CD4-positive, alpha-beta T cell treated with Interleukin-15 for 1 hour (primary cell): ENCODE measurements at places on chromosomes 13 and 19.
A peak's percentile ranks its signal among the peaks of the same experiment; 100 is the strongest.

GRCh38 chr19:6062274-6062673 is 48.0 kb downstream of the RFX2 start:
- peak; percentile 78 for DNase-seq

- no peak for DNase-seq
Measured at GRCh38 chr13:36210738-36211137, 3.6 kb downstream of the SOHLH2 start.

DNA sequence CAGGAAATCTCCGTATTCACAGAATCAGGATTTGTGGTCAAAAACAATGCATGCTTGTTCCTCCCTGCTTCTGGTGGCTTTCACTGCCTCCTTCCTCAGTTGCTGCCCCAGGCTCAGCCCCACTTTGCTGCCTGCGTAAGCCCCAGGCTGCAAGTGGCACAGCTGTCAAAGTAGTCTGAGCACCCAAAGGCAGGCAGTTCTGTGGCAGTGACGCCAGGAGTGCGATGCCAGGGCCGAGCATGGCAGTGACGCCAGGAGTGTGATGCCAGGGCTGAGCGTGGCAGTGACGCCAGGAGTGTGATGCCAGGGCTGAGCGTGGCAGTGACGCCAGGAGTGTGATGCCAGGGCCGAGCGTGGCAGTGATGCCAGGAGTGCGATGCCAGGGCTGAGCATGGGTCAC is 77.3 kb upstream of the GPR183 start:
- DNase-seq = peak; percentile 76

- no peak for DNase-seq
Measured at GRCh38 chr13:110251193-110251819, 55.7 kb downstream of the COL4A1 start.

DNA sequence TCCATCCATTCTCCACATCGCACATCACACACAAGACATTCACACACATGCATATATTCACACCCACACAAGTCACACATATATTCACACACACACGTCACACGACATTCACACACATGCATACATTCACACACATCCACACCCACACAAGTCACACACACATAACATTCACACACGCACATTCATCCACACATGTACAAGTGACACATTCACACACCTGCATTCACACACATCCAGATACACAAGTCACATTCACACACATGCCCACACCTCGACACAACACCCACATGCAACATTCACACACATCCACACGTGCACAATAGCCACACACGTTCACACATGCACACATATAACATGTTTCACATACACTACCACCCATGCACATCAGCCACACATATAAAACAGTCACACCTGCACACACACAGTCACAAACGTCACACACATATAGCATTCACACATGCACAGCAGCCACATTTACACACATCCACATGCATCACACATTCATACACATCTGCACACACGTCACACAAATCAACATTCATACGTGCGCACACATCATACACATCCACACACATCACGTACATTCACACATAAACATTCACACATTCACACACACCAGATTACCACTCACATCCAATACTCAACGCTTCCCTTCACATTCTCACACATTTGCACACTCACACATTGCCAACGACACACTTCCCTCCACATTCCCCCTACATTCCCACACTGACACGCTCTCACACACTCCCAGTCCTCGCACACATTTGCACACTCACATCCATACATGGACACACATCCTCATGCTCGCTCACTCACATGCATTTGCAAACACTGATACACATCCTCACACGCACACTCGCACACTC is 41.0 kb downstream of the ANKRD10 start:
- DNase-seq = no peak

GRCh38 chr19:10603084-10603872 is 16.2 kb upstream of the AP1M2 start:
- peak; percentile 95 for DNase-seq

- DNase-seq = no peak
Measured at GRCh38 chr19:39765091-39766076, 13.3 kb upstream of the LEUTX start.

- DNase-seq = no peak
Measured at GRCh38 chr13:104382951-104383350, 1316.7 kb upstream of the SLC10A2 start.

- DNase-seq = no peak
Measured at GRCh38 chr13:66528944-66529576, 701.1 kb downstream of the PCDH9 start.

DNA sequence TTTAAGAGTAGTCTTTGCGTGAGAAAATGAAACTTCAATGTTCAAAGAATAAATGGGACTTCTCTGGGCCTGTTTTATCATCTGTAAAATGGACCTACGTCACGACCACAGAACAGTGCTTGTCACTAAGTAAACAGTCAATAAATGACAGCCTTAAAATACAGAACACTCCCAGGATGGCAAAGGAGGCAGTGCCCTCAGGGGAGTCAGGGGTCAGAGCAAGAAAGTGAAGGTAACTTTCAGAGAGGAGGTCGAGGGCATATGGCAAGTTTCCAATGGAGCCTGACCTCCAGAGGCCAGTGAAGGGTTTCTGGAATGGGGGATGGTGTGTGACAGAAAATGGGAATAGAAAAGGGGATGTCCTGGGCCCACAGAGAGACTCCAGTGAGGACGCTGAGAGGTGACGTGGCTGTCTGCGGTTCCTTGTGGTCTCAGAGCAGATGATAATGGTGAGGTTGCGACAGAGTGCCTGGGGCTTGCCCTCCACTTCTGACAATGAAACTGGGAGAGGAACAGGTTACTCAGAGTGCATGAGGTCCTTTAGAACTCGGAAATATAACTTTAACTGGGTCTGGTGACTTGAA is 91.8 kb downstream of the UBL3 start:
- peak; percentile 76 for DNase-seq

- DNase-seq = no peak
Measured at GRCh38 chr13:35855531-35856019, 275.6 kb downstream of the DCLK1 start.

- peak; percentile 28 for DNase-seq
Measured at GRCh38 chr19:57830071-57830602, at the start of gene ZNF587B. TSS of gene ZNF587B (plus strand) at chr19:57830299. CDS start at chr19:57830529, 230 bp downstream.

DNA sequence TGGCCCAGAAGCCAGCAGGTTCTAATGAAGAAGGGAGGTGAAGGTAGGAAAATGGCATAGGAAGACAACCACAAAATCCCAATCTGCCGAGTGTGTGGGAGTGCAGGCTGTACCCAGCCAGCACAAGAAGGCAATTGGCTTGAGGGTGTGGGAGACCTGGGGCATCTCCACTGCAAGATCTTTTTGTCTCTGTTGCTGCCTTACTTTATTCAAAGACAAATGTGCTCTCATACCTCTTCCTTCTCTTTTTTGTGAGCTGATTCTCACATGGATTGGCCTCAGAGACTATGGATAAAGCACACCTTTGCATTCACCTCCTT is 183.6 kb downstream of the ZNF536 start:
- no peak for DNase-seq
